ENCODE measurements at places on chromosomes 11 and 22.

GRCh38 chr11:8597182-8597581, 3.2 kb upstream of the STK33 start:
- no peak for DNase-seq

- no peak for DNase-seq
These were observed 109.5 kb downstream of the SNX19 start for GRCh38 chr11:130806746-130807145.

- peak; percentile 64 for DNase-seq
These were observed 44.1 kb upstream of the PRDM11 start for GRCh38 chr11:45102361-45102809.

- no peak for DNase-seq
These were observed at the start of gene GPR83 for GRCh38 chr11:94400839-94401772. GPR83 (minus strand) TSS chr11:94401419; CDS start chr11:94401247, 172 bp downstream.

DNA sequence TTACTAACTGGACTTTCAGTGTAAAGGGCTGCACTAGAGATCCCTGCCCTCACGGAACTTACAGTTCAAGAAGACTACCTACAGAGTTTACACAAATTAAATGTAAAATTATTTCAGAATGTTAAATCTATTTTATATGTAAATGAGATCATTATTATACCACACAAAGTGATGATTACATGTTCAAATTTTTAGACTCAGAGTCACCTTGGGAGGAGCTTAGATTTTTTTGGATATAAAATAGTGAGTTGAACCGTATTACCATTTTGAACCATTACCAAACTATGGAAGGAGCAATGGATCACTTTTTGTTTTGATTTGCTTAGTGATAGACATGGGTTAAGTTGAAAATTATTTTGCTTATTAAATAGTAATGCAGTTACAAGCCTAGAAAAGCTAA, 1.6 kb downstream of the IPO7 start:
- DNase-seq = no peak

- DNase-seq = no peak
These were observed 43.2 kb upstream of the CLMP start for GRCh38 chr11:123238297-123238696.
